ENCODE measurements at places on chromosomes 16 and 17.

- DNase-seq: no peak
Measured at GRCh38 chr17:610276-610675, 104.4 kb downstream of the VPS53 start.

GRCh38 chr16:66656547-66656946 lies 40.0 kb downstream of the CMTM4 start:
- DNase-seq: no peak

GRCh38 chr17:1251866-1252608 lies 18.2 kb upstream of the BHLHA9 start:
- no peak for DNase-seq

DNA sequence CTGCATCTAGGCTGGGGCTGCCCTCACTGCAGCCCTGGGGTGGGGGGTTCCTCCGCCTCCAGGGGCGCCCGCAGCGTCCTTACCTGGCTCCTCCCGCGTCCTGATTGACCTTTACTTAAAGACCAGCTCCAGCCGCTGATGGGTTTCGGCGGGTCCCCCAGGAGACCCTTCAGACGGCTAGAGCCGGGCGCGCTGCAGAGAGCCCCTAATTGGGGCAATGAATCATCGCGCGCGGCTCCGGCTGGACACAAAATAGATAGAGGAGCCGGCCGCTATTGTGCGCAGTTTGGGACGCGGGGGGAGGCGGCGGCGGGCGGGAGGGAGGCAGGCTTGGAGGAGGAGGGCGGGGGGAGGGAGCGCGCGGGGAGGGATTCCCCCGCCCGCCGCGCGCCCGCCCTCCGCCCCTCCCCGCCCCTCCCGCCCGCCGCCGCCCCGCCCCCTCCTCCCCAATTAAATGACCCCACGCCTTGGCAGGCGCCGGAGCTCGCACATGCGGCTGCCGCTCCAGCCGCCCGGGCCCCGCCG lies 56.5 kb upstream of the CIBAR2 start:
- no peak for DNase-seq

GRCh38 chr16:67652578-67653127 lies 7.4 kb downstream of the ACD start:
- DNase-seq: no peak

DNA sequence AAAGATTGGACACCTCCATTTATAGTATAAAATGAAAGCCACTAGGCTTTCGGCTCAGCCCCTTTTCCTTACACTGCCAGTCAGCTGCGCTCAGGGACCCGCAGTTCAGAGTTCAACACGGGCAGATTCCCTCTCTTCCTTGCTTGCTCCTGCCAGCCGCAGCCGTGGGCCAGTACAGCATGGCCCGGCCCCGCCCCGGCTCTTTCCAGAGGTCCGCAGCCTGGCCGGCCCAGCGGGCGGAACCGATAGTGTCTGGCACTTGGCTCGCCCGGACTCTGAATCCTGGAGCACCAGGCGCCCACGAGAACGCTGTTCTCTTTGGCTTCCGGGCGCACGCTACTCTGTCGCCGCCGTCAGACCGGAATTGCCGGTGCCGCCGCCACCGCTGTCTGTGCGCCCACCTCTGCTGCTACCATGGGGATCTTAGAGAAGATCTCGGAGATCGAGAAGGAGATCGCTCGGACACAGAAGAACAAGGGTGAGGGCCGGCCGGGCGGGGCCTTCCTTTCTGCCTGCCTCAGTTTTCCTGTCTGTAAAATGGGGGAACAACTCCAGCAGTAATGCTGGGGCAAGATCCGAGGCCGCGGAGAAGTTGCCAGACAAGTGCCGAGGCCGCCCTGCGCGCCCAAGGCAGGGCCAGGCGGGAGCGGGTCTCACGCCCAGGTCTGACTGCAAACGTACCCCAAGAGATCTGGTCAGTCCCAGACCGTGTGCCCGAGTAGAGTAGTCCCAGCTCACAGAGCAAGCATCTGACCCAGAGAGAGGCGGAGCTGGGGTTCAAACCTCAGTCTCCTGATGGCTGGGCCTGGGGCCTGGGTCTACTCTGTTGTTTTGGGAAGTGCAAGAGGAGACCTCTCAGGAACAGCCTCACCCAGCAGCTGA lies at the start of gene DRG2:
Gene DRG2 (plus strand): TSS at position 339 of the 882 bp plus-strand sequence. CDS start 76 bp downstream, at position 415.
- peak; percentile 90 for DNase-seq

- DNase-seq: no peak
Measured at GRCh38 chr17:1438593-1439083, 17.4 kb downstream of the CRK start.

DNA sequence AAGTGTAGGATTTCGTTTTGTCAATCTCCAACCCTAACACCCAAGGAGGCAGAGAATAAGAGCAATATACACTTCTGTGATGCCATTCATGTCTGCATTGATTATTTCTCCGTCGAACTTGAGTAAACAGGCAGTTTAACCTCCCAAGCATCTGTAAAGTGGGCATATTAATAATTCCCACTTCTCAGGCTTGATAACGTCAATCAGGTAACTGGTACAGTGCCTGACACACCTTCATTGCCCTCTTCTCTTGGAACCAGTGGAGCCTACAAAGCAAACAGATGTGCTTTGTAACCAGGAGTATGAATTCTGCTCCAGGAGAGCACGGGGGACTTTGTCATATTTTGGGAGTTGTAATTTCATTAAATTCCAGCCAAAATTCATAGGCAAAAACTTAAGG lies 32.5 kb upstream of the PLCG2 start:
- DNase-seq: no peak

- DNase-seq: no peak
Measured at GRCh38 chr16:57104706-57105105, 12.3 kb downstream of the CPNE2 start.

DNA sequence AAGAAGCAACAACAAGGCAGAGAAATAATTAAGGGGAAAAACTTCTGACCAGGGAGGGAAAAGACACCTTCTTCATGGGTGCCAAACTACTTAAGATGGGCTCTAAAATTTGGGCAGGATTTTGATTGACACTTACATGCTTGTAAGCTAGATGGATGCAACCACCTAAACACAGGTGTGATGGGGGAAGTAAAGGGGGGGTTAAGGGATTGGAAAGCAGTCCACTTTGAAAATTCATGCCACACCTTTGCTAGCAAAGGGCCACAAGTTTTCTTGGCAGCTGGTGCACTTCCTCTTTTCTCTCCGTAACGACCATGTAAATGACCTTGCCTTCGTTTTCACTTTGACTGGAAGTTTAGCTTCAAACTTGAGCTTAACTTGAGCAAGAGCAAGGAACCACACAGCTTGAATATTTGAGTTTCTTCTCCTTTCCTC lies 14.3 kb upstream of the PRKAR1A start:
- no peak for DNase-seq

- DNase-seq: no peak
Measured at GRCh38 chr17:74274709-74275340, 791 bp downstream of the DNAI2 start.

- DNase-seq: peak; percentile 71
Measured at GRCh38 chr17:68011199-68011665, 15.0 kb upstream of the C17orf58 start.

- DNase-seq: no peak
Measured at GRCh38 chr17:81039854-81040758, 5.2 kb downstream of the BAIAP2 start.

DNA sequence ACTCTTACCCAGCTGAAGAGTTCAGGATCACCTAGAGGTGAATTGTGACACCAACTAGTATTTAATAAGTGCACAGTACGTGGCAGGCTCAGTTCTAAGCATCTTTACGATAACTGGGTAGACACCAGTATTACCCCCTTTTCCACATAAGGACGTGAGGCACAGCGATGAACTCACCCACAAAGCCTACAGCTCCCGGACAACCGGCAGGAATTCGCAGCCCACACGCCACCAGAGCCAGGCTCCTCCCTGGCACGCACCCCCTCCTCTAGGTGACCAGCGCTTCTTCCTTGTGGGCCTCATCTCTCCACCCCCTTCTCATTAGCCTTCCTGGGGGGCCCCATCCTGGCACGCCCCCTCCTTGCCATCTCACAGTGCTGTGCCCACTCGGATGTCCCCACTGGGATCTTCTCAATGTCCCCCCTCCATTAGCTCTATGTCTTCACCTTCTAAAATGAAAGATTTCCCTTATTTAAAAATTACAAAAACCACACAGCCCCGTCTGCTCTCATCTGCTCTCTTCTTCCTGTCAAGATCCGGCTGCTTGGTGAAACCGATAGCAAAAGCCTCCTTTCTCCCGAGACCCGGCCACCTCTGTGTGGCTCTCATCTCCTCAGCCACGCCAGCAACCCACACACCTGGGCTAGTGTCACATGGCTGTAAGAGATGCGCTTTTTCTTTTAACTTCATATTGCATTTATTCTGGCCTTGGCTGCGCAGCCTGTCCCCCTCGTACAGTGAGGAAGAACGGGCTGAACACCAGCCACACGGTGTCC lies 20.8 kb downstream of the IFT140 start:
- no peak for DNase-seq

DNA sequence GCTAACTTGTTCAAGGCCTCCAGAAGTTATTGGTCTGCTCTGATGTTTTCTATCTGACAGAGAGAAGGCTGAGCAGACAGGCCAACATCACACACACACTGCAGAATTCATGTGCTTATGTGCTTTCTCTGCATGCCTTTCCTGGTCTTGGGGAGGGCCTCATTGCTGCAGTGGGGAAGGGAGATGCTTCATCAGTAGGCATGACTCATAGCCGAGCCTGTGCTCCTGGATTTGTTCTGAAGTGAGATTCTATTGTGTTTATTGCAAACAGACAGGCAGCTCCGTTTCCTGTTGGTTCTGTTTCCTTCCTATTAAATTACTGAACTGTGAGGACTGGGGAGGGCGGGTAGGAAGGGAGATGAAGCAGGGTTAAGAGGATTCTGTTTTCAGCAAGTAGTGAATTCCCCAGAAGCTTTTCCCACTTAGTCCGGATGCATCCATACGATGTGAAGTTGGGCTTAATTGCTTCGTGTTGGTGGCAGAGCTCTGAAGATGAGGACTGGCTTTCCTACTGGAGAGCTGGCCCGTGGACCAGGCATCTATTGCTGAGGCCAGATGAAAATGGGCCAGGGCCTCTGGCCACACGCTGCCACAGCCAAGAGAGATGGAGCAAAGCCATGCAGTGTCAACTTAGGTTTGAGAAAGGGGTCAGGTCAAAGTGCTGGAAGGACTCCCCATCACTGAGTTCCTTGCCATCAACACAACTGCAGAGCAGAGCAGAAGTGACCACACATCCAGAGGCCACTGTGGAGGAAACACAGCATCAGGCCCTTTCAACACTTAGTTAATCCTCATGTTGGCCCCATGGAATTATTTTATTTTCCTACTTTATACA lies 179.3 kb downstream of the UTP18 start:
- DNase-seq: no peak

DNA sequence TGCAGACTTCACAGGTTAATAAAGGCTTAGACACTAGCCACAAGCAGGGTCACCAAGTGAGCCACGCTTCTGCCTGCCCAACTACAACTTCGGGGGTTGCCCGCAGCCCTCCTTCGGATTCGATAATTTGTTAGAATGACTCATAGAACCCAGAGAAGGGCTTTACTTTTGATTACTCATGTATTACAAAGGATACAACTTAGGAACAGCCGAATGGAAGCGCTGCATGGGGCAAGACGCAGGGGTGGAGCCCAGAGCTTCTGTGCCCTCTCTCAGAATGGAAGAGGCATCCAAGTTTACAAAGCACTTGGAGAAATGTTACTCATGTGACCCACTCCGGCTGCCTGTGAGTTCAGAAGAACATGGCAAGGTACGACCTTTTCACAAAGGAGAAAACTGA lies 7.5 kb upstream of the CDH5 start:
- DNase-seq: no peak

DNA sequence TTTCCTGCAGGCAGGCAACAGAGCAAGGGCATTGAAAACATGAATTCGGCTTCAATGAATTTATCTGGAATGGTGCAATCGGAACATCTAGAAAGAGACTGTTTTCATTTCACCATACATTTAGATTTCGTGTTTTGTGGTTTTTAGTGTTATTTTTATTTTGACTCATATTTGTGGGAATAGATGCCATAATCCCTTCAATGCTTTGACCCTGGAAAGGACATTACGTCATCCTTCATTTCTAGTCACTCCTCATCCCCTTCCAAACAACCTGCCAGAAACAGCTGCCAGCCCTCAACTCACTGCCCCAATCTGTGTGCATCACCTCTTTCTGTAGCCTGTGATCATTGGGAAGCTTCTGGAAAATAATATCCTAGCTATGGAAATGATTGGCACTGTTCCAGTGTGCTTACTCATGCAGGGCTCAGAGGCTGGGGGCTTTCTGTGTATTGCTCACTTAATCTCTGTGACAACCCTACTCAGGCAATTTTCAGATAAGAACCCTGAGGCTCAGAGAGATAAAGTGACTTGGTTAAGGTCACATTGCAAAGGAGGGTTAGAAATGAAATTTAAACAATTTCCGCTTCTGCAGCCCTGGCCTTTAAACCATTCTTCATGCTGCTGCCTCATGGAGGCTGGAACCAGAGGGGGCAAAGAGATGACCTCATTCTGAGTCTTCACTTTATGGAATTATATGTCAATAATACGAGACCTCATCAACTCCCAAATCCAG lies 9.5 kb upstream of the KSR1 start:
- no peak for DNase-seq

GRCh38 chr16:54846766-54847165 lies 83.9 kb upstream of the IRX5 start:
- DNase-seq: no peak

DNA sequence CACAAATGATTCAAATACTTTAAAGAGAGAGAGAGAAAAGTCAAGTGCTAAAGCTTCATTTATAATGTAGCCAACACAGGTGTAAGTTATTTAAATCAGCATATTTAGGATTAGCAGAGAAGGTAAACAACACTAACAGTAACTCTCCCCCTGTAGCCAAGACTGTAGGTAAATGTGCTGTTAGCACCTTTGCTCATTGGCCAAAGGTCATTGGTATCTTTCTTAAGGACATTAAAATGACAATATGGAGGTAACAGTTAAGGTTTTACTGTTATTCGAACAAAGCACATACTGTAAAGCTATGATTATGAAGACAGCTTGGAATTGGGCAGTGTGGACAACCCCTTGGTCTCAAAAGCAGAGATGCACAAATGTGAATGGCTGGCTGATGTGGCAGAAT lies 28.7 kb downstream of the LITAFD start:
- DNase-seq: no peak

DNA sequence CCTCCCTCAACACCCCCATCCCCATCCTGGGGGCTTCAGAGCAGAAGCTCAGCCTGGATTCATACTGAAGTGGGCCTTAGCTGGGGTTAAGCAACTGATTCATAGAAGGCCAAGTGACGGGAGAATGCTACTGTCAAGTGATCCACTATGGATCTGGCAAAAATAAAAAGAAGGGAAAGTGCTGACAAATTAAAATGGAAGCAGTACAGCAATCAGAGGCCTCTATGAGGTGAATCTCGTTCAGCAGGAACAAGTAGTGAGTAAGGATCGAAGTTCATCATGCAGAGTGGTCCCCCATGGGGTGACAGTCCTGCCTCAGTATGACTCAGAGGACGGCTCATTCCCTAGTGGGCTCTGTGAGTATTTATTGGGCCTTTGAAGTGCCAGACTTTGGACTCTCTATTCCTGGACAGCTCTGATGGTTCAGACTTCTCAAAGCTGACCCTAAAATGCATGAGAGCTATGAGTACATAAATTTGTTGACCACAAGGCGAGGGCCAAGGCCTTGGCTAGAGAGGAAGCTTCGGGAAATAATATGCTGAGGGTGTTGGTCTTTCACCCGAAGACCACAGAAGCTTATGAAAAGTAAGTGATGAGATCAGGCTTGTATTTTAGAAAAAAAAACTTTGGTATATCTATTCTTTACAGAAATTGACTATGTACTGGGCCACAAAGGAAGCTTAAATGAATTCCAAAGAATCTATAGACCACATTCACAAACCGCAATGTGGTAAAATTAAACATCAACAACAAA lies 5.3 kb upstream of the NSMCE1 start:
- DNase-seq: peak; percentile 14

GRCh38 chr16:29192329-29193247 lies 207.7 kb downstream of the LAT start:
- DNase-seq: no peak

- DNase-seq: no peak
Measured at GRCh38 chr16:9499941-9500593, 408.6 kb downstream of the HAPSTR1 start.
